ENCODE measurements at places on chromosomes 2 and 18. TPM values are rescaled to one million over a fixed set of nuclear protein-coding genes. Genes with fewer than 3 reads are reported as not detected.

The INHA gene
- total RNA-seq: not detected

The AMER3 gene
- not detected for total RNA-seq

DNA sequence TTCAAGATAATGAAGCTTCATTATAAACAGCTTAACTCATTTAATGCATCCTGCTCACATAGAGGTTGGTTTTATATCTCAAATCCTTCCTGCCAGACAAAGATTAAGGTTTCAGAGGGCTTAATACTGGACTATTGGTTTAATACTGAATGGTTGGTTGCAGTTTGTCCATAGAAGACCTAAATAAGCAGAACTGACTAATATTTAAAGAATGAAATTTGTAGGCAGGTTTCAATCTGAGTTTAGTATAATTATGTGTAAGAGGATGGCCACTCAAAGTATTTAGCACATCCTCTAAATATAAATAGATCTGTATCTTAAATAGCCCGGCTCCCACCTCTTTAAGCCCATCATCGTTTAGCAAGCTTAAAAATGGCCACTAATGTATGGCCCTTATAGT lies 92.5 kb downstream of the EPB41L5 start:
- DNase-seq: no peak

DNA sequence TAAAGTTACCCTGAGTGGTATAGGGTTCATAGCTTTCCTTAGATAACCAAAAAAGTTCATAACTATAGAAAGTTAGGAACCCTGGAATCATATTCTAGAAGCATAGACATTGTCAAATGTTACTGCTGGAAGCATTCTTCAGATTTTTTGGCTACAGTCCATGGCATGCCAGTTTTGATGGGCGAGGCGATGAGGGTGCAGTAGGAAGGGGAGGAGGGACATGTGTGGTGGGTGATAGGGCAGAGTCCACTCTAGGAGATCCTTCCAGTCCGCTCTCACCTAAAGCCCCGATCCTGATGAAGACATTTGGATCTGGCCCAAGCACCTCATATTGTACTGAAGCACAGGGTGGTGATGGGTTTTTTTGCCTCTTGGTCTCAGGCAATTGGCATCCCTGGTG lies 91.8 kb downstream of the HRH4 start:
- no peak for DNase-seq

DNA sequence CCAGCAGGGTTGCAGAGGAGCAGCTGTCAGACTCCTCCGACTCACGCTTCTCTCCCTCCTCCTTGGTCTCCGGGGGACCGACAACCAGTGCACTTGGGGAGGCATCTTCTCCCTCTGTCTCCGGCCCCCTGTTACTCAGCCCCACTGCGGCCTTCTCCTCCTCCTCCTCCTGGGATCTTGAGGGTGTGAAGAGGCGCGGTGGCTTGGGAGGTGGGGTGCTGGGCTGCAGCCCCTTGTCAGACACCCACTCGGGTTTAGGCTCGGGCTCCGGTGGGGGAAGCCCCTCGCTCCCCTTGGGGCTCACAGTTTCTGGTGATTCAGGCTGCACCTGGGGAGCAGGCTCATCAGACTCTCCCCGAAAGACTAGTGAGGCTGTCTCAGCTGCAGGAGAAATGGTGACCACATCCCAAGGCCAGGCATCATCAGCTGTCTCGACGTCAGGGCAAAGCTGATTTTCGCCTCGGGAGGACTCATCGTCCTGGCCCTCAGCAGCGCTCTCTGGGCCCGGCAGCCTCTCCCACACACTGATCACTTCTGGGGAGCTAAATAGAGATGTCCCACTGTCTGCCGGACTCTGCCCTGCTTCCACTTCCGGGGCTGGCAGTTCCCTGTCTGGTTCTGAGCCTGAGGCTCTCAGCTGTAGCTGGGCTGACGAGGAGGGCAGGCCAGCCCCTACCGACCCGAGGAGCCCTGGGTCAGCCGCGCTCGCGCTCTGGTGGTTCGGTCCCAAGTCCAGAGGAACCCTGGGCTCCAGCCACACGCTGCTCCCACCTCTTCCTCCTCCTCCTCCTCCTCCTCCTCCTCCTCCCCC lies 9.0 kb upstream of the SFXN5 start:
- DNase-seq: no peak

GRCh38 chr18:10003281-10003680 lies 89.5 kb downstream of the VAPA start:
- DNase-seq: no peak

Measured in activated CD4-positive, alpha-beta memory T cell treated with anti-CD3 and anti-CD28 coated beads for 36 hours (primary cell).